ENCODE measurements at places on chromosomes 6 and 20.

GRCh38 chr6:41733360-41733706 lies 2.1 kb downstream of the TFEB start:
- no peak for DNase-seq

- DNase-seq: no peak
These were observed 151.9 kb upstream of the CARMIL1 start for GRCh38 chr6:25127076-25127837.

DNA sequence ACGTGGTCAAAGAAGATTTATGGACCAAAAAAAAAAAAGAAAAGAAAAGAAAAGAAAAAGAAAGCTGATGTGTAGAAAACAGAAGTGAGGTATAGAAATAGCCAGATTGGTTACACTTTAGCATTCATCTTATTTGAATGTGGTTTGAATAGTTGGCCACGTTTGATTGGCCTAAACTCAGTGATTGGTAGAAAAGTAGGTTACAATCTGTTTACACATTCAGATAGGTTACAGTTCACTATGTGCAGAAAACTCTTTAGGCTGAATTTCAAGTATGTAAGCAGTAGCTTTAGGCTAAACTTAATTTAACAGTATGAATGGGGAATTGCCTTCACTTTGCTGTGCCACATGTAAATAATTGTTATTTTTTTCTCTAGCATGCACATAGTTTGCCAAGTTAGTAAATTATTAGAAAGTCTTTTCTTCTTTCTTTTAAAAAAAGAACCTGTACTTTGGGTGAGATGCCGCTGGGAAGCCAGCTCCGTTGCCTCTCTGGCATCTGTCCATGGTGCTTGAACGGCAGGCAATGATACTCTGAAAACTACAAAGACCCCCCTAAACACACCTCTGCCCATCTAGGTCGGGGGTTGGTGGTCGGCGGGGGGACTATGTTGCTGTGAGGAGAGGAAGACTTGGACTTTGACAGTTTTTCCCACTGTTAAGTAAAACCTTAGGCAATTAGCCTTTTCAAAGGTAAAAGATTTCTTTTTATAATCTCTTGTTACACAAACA lies 173.0 kb downstream of the AIG1 start:
- no peak for DNase-seq

DNA sequence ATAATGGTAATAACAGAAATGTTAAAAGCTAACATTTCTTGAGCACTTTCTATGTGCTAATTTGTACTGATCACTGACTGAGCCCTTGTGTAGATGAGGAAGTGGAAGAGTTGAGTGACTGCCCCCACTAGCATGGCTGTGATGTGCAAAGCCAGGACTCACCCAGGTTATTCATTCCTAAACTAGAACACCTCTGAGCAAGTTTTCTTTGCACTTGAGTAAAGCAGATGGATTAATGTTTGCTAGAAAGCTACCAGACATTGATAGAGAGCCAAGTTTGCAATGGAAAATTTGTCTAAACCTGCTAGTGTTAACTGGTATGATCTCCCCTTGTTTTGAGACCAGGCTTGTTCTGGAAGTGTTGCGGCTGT lies 467.4 kb upstream of the PLCB4 start:
- DNase-seq: no peak

GRCh38 chr6:169424149-169424804 lies 170.6 kb upstream of the THBS2 start:
- no peak for DNase-seq

- DNase-seq: no peak
These were observed 2.5 kb downstream of the RNF217 start for GRCh38 chr6:124964764-124965105.

DNA sequence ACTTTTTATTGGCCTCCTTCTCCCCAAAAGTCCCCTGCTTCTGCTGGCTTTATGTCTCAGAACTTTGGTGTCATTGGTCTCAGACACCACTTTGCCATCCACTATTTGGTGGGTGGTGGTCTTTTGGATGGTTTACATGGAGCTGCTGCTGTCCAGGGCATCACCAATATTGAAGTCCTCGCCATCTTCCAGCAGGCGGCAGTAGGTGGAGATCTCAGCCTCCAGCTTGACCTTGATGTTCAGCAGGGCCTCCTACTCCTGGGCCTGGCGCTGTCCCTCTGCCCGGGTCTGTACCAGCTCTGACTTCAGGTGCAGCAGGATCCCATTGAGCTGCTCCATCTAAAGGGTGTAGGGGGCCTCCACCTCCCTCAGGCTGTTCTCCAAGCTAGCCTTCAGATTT lies 148.4 kb upstream of the FOXA2 start:
- no peak for DNase-seq

DNA sequence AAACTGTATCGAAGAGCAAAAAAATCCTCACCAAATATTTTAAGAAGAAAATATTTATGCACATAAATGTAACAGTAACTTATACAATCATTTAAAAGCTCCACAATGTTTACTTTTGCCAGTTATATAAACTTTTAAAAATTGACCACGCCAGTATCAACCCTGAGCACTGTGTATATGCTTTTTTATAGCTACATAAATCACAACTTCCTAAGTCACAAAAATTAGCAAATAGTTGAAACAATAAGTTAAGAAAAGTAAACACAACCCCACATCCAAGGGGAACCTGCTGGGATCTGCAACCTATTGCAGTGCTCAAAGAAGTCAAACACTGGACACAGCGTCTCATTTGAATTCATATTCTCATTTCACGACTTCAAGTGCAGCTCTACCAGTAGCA lies 89.8 kb upstream of the DST start:
- DNase-seq: no peak

DNA sequence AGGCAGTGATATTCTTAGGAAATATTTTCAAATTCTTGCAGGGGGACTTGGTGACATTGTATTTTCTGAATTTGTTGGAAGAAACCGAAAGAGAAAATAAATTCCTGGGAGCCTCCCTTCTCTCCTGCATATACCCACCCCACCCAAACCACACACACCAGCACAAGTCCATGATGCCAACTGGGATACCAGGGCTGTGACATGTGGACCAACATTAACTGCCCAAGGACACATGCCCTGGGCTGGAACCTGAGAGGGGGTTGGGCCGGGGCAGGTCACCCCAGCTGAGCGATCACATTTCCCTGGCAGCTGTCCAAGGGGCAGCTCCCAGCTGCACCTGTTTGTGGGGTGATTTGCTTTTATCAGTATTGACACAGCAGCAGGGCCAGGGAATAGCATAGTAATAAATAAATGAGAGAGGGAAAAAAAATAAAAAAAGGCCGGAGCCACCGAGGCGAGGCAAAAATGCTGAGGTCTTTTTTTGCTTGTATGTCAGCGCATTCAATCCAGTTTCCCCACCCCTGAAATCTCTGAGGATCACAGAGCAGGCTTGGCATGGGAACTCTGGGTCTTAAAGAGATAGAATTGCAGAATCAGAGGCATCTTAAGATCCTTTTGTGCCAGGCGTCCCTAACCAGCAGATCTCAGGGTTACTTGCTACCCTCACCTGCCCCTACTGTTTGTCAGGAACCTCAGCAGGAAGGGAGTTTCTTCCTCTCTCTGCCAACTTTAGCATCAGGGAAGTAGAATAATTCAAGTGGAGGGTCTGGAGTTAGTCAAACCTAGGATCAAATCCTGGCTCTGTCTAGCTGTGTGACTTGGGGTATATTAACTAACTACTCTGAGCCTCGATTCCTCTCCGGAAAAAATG lies 66.5 kb upstream of the PIM1 start:
- DNase-seq: no peak

GRCh38 chr6:70957284-70957617 lies 391 bp upstream of the B3GAT2 start:
- DNase-seq: no peak

GRCh38 chr6:111663692-111664564 lies 58.2 kb upstream of the TRAF3IP2 start:
- no peak for DNase-seq

DNA sequence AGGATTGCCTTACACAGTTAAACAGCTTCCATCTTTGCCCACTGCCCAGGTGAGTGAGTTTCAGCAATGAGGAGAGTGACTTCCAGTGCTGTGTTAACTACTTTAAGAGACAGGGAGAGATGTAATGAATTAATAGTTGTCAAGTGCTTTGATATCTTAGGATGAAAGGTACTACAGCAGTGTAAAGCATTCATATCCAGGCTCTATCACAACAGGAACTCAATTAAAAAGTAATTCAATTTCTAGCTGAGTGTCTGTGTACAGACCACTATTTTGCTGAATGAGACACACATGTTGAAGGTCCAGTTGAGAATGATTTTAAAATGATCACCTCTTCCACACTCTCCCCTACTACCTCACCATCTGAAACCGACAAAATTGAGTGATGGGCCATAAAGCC lies 70.7 kb upstream of the BEND3 start:
- no peak for DNase-seq

GRCh38 chr20:24691901-24692351 lies 222.5 kb downstream of the SYNDIG1 start:
- no peak for DNase-seq

- peak; percentile 26 for DNase-seq
These were observed 66.6 kb upstream of the CTNNBL1 start for GRCh38 chr20:37627060-37627766.

GRCh38 chr20:49230561-49231133 lies 11.4 kb downstream of the DDX27 start:
- no peak for DNase-seq

DNA sequence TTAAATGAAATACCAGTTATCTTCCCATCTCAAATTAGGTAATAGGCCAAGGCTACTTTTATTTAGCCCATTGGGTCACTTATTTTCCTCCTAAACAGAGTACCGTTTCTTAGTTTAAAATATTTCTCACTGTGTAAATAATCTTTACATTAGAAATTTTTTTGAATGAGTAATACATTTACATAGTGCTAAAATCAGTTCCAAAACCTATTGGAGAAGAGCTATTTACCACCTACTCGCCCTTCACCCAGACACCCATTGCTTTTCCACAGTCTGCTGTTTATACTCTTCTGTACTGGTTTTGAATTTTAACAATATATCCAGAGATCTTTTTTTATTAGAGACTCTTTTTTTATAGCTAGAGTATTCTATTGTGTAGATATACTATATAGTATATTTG lies 36.9 kb downstream of the MCM8 start:
- no peak for DNase-seq

- DNase-seq: no peak
These were observed 191.3 kb upstream of the FOXA2 start for GRCh38 chr20:22775671-22776139.

DNA sequence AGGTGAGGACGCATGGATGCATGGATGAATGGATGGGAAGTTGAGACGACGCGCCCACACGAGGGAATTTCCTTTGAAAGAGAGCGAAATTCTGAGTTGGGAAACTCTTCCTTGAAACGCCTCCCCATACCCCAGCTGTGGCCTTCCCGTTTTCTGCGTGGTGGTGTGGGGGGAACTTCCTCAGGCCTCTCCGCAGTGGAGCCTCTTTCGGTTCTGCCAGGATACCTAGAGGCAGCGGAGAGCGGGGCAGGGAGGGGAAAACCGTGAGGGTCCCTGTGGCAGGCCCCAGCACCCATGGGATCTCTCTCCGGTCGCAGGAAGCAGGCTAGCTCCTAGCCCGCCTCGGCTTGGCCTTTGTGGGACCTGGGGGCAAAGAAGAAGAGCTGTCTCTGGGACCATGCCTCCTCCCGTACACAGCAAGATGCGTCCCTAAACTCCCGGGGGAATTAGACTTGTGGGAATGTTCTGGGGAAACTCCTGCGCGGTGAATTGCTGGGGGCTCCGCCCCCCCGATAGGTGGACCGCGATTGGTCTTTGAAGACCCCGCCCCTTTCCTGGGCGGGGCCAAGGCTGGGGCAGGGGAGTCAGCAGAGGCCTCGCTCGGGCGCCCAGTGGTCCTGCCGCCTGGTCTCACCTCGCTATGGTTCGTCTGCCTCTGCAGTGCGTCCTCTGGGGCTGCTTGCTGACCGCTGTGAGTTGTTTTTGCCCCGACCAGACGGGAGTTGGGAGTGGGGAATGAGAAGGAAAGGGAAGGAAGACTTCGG lies at the start of gene CD40:
Gene CD40 (plus strand): TSS at position 611 of the 764 bp plus-strand sequence. CDS start 30 bp downstream, at position 641.
- peak; percentile 28 for DNase-seq

DNA sequence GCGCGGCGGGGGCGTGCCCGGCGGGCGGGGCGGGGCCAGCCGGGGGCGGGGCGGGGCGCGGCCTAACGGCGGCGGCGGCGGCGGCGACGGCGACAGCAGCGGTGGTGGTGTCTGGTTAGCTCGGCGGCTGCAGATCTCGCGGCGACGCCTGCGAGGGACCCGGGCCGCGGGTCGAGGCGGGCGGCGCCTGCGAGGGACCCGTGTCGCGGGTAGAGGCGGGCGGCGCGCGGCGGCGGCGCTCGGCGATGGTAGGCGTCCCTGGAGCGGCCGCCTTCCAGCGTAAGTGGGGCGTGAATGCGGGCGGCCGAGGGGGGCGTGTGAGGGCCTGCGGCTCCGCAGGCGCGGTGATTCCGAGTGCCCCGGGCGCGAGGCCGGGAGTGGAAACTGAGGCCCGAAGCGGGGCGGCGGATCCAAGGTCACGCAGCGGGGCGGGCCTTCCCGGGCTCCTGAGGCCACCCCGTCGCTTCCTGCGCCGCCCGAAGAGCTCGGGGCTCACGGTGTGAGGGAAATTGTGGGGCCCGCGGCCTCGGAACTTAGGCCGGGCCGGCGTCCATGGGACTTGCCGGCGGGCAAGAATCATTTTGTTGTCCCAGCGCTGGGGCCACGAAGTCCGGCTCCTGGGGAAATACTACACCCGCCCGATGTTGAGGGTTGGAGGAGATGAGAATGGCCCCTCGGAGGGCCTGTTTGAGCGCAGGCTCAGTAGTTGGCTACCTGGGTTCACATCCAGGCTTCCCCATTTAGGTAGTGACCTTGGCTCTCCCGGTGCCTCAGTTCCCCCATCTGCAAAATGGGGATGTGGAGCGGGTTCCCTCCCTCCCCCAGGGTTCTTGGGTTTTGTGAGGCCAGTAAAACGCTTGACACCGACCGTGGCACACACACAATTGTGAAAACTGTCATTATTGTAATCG lies at the start of gene CBFA2T2:
Gene CBFA2T2 (plus strand): TSS at position 74 of the 911 bp plus-strand sequence. CDS start 172 bp downstream, at position 246.
- peak; percentile 3 for DNase-seq
